Renal pelvis (tissue), 12 donors: ENCODE measurements at places on chromosomes 7 and 10. TPM values are rescaled to one million over a fixed set of nuclear protein-coding genes. Genes with fewer than 3 reads are reported as not detected.

The RAMP3 gene
- polyA plus RNA-seq, result 11.0 TPM

The ANKRD7 gene
- 3.2 TPM for polyA plus RNA-seq

The MSS51 gene
- polyA plus RNA-seq, result 4.6 TPM

The WAPL gene
- polyA plus RNA-seq, result 52.8 TPM

The AGMO gene
- 0.66 TPM for polyA plus RNA-seq

The CH25H gene
- 0.13 TPM for polyA plus RNA-seq

The GSAP gene
- polyA plus RNA-seq, result 9.6 TPM

The FAM237B gene
- 0.68 TPM for polyA plus RNA-seq

The NPC1L1 gene
- 4.0 TPM for polyA plus RNA-seq

The NUTM2E gene
- 1.2 TPM for polyA plus RNA-seq

The ZP3 gene
- 11.5 TPM for polyA plus RNA-seq

The HKDC1 gene
- 15.8 TPM for polyA plus RNA-seq

The SPDYE2 gene
- 16.6 TPM for polyA plus RNA-seq

The SPRN gene
- 4.6 TPM for polyA plus RNA-seq

The WDFY4 gene
- 2.4 TPM for polyA plus RNA-seq

The SAMD9 gene
- polyA plus RNA-seq, result 5.2 TPM

The PNLIPRP1 gene
- 0.24 TPM for polyA plus RNA-seq

The CREM gene
- polyA plus RNA-seq, result 50.6 TPM

The LIPN gene
- not detected for polyA plus RNA-seq

The NRG3 gene
- polyA plus RNA-seq, result 12.9 TPM

The PKD2L1 gene
- not detected for polyA plus RNA-seq

The SLC16A12 gene
- 18.7 TPM for polyA plus RNA-seq

The SEMA3D gene
- polyA plus RNA-seq, result 42.7 TPM

The FAM25G gene
- not detected for polyA plus RNA-seq
